ENCODE measurements at places on chromosomes 1 and 21.
A peak's percentile ranks its signal among the peaks of the same experiment; 100 is the strongest.

DNA sequence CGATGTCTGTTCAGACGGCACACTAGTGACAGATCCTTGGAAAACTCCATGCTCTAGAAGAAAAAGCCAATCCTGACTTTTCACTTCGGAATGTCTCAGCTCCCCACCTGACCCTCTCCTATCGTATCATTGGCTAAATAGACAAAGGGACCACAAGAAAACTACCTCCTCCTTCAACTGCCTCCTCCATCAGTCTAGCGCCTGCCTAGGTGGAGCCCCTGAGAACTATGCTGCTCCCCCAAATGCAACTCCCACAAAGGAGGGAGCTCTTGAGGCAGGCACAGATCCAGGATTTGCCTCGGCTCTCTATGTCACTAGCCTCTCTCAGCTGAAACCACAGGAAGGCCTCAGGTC lies 148.4 kb downstream of the TOMM20 start:
- no peak for DNase-seq

DNA sequence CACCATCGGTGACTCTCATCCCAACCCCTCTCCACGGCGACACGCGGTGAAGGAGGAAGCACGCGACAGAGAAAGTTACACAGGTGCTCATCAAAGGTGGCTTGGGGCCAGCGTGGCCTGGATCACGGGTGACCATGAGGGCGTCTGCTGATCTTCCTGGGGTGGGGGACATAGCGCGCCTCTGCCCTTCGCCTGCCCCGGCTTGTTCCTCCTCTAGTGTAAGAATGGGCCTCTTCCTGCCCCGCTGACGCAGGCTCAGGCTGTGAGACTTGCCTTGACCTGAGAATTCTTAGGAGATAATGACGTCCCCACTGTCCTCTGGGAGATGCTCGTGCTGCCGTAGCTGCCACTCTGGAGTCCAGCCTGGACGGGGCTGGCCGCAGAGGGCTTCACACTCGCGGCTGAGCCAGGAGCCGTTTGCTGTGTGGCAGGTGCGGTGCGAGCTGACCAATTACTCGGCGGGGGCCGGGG lies 39.0 kb upstream of the TMEM52 start:
- no peak for DNase-seq

DNA sequence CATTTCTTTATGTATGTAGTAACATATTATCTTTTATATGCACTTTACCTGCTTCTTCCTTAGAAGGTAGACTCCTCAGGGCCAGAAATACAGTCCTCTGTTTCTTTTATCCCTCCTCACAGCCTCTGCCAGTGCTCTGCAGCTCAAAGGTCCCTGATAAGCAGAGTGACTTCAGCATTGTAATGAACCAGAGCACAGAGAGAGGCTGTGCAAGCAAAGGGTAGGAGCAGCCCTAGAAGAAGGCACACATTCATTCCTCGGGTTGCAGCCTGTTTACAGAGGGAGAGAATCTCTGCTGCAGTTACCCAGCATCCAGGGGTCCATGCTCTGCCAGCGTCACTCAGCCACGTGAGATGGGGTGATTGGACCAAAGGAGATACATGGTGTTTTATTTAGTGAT lies 101.1 kb downstream of the RHOU start:
- no peak for DNase-seq

DNA sequence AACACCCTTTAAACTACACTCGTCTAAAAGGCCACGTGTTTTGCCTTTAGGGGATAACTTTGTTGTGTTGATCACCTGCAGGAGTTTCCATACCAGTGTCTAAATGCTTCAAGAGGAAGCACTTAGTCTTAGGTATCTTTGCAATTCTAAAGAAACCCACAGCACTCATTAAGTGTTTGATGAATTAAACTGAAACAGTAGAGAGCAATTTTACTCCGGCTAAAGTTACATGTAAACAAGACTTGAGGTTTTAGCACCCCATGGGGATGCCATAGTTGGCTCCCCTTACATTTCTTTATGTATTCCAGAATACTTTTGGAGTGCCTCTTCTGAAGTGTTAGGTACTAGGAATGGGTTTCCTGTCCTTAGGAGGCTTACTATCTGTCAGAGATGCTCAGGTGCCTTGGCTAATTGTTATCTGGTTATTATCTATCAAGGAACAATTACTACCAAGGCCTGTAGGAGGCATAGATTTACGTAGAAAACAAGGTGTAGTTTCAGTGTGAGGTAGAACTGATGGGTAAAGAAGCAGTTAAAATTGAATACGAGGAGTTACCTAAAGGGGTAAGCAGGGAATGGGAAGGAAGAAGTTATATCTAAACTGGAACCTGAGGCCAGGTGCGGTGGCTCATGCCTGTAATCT lies 176.8 kb upstream of the SAMSN1 start:
- no peak for DNase-seq

GRCh38 chr21:23960769-23961168 lies 1646.5 kb downstream of the MRPL39 start:
- DNase-seq, result no peak

GRCh38 chr1:82896036-82896435 lies 1095.3 kb downstream of the ADGRL2 start:
- no peak for DNase-seq

GRCh38 chr1:199422206-199422605 lies 605.3 kb upstream of the NR5A2 start:
- no peak for DNase-seq

DNA sequence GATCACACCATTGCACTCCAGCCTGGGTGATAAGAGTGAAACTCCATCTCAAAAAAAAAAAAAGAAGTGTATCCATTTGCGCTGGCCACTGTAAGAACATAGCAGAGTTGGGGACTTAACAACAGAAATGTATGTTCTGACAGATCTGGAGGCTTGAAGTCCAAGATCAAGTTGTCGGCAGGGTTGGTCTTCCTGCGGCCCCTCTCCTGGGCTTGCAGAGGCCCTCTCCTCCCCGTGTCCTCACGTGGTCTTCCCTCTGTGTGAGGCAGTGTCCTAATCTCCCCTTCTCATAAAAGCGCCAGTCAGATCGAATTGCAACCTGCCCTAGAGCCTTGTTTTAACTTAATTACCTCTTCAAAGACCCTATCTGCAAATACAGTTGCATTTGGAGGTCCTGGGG lies 52.6 kb downstream of the MT1HL1 start:
- DNase-seq, result no peak

DNA sequence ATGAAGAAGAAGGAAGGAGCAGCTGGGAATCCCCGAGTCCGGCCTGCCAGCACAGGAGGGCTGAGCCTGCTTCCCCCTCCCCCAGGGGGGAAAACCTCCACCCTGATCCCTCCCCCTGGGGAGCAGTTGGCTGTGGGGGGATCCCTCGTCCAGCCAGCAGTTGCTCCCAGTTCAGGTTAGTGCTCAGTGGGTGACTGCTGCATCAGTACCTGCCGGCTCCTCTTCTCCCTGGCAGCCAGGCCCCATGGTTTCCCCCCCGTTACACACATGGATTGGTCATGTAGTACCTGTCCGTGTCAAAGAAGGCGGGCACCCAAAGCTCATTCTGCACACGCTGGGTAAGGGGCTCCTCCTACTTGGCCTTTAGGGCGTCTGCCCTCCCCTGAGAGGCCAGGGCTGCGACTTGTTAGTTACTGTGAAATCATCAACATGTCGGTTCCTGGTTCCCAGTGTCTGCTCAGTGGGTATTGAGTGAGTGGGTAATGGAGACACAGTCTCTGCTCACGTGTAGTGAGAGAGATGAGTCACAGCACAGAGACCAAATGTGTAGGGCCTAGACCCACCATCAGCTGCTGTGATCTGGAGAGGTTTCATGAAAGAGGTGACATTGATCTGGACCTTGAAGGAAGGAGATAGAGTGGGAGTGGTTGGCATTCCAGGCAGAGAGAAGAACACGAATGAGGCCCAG lies 11.5 kb downstream of the NECAP2 start:
- DNase-seq, result no peak

DNA sequence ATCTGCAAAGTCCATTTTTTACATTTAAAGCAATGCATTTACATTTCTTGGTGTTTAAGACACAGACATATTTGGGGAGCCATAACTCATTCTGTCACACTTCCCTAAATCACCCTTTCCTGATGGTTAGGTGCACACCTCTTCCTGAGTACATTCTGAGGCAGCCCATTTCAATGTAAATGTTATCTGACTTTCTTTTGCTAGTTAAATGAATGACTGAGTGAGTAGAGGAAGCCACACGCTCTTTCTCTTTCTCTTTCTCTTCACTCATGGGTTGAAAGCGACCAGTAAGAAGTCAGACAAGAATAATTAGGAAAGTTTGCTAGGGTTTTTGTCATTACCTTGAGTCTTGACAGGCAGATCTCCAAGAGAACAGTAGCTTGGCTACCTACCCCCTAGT lies 143.1 kb downstream of the S1PR1 start:
- DNase-seq, result no peak

GRCh38 chr1:200972985-200973742 lies 50.4 kb downstream of the KIF21B start:
- no peak for DNase-seq

DNA sequence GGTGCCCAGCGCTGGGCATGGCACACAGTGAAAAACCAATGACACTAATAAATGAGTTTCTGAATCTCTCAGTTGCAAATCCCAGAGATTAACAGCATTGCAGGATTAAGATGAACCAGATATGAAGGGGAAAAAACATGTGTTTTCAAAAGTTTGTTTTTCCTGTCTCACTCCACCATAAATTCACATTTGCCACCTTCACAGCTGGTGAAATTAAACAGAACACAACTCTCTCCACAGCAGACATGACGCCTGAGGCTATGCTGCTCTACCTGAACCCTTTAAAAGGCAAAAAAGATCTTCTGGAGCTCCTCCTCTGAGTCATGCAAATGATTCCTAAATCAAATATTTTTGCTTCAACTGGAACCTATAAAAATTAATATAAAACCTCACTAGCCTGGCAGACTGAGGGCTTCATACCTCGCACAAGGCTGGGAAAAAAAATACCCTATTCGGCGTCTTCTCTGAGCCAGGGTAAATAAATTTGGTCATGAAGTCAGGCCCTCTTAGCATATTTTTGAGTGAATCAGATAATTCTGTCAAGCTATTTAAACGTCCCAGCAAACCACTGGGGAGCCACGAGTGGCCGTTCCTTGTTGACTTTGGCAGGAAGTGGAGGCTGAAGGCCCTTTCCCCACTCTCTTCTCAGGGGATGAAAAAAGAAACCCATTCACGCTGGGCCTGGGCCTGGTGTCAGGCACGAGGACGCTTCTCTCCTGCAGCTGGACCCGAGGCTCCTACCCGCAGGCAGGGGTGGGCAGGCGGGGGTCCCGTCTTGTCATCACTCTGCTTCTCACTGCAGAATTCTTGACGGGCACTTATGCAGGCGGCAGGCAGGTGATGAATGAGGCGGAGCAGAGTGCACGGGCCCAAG lies 53.0 kb downstream of the DMRTB1 start:
- DNase-seq, result no peak

DNA sequence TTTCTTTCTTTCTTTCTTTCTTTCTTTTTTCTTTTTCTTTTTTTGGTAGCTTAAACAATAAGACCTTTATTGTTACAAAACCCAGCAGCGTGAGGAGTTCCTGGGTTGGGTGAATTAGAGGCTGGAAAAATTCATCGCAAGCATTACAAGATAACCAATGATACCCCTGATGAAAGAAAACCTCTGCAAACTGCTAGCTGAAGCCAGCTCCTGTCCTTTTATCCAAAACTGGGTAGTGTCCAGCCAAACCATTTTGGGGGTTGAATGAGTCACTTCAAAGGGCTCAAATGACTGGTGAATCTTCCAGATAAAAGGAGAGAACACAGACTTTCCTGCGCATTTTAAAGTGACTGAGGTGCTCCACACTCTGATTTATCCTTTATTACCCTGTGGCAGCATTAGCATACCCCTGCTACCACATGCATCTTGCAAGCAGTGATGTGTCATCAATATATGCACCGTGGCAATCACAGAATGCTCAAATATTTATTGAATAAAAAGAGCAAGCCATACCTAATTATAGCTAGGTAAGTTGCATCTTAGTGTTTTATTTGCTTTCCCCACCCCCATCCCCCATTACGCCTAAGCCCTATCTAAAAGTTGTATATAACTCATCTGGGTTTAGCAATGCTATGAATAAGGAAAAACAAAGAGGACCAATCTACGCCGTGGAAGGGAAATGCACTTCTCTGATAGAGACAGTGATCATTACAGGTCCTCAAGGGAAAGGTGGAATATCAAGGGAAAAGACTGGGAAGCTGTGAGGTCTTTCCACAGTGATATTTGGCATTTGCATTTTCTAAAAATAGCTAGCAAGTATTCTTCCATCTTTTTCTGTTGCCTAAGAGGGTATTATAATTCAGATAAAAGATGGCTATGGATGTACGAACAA lies 32.4 kb upstream of the CEP350 start:
- DNase-seq, result no peak

- DNase-seq, result no peak
Observed at GRCh38 chr1:180572760-180573159, 14.0 kb downstream of the OVAAL start.

DNA sequence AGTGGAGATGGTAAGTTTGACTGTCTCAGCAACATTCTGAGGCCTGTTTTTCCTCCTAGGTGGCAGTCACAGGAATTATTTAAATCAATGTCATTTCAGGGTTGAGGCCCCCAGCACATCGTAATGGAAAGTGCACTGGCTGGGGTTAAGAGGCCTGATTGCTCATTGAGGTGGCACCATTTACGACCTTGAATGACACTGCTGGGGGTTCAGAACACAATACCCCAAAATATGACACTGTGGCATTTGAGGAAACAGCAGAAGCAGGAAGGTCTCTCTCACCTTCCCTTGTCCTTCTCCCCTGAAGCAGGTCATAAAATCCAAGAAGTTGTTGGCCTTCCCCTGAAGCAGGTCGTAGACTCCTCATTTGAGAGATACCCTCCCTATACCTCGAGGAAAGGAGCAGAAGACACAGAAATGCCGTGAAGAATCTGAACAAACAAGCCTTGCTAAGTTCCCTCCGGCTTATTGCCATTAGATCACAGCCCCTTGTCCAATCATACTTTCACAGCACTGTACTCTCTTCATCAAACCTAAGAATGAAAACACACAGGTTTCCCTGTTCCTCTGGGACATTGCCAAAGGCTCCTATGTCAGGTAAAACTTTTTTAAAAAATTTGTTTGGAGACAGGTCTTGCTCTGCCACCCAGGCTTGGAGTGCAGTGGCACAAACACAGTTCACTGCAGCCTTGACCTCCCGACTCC lies 71.3 kb downstream of the S1PR1 start:
- DNase-seq, result no peak

- DNase-seq, result peak; percentile 16
Observed at GRCh38 chr1:40980453-40981121, 1.1 kb downstream of the CTPS1 start.
